ENCODE measurements at places on chromosomes 16 and 17. TPM values are rescaled to one million over a fixed set of nuclear protein-coding genes. Genes with fewer than 3 reads are reported as not detected.

GRCh38 chr17:73776351-73777130 lies 132.3 kb upstream of the SDK2 start:
- no peak overlapping the region for H3K27ac ChIP-seq
- DNase-seq, result no peak
- H3K27me3 ChIP-seq, result peaks cover 2% of the 10 kb centered on the region

DNA sequence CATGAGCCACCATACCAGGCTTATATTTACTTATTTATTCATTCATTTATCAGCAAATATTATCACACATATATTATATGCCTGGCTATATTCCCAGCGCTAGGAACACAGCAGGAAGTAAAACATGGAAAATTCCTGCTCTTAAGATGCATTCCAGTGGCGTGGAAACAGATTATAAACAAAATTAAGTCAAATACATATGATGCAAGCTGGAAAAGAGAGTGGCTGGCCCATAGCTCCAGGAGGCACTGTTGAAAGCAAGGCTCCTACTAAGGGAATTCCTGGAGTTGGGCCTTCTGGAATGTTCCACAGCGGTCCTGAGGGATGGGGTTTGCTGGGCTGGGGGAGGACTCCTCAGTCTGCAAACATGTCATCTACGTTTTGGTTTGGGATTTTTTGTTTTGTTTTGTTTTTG lies 18.4 kb downstream of the ADCY9 start:
- H3K4me3 ChIP-seq, result no peak overlapping the region
- no peaks in the 10 kb centered on the region for H3K36me3 ChIP-seq
- H3K27me3 ChIP-seq, result no peaks in the 10 kb centered on the region
- no peak for DNase-seq

GRCh38 chr17:58991718-58992331 lies 114.9 kb downstream of the TRIM37 start:
- no peaks in the 10 kb centered on the region for H3K4me1 ChIP-seq
- H3K27ac ChIP-seq, result no peak overlapping the region
- H3K36me3 ChIP-seq, result peaks cover 13% of the 10 kb centered on the region

DNA sequence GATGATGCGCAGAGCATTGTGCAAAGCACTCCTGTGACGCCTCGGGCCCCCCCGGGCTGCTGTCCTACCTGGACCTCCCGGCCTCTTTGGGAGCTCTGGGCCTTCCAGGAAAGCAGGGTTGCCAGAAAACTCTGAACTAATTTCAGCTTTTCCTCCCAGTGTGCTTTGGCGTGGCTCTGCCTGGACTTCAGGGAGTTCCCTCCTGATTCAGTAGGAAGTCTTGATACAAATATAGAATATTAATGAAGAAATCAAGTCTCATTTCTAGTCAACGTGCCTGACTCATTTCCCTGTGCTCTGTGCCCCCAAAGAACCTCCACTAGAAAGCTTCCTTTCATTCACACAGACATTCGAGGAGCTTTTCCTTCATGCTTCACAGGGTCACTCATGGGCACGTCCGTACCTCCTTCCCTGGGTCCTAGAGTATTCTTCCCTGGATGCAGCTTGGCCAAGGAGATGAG lies 84.0 kb upstream of the NOL11 start:
- H3K27me3 ChIP-seq, result no peaks in the 10 kb centered on the region
- no peak overlapping the region for H3K27ac ChIP-seq
- H3K4me3 ChIP-seq, result no peak overlapping the region
- peaks cover 5% of the 10 kb centered on the region for H3K4me1 ChIP-seq

DNA sequence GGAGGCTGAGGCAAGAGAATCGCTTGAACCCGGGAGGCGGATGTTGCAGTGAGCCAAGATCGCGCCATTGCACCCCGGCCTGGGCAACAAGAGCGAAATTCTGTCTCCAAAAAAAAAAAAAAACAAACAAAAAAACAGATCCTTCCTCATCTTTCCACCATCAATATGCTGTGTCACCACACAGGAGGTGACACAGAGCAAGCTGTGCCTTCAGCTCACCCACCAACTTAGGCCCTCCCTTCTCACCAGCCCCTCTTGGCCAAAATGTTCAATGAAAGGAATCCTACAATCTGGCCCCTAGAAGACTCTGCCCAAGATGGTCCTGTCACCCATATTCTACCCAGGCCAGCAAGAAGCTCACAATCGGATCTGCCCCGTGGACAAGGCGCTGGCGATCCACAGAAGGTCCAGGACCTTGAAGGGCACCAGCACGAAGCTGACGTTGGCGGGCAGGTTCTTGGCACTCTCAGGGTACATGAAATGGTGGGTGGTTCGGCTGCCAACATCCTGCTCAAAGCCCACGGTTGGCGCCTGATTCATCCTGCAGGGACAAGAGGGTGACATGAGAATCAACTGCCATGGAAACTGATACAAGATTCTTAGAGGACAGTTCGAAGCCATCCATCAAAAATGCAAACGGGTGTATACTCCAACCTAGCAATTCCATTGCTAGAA lies 41.4 kb downstream of the DDX19A start:
- H3K4me3 ChIP-seq, result no peak overlapping the region
- no peaks in the 10 kb centered on the region for H3K27me3 ChIP-seq

- H3K36me3 ChIP-seq, result peaks cover 2% of the 10 kb centered on the region
- DNase-seq, result peak; percentile 93
- no peak overlapping the region for H3K27ac ChIP-seq
- H3K27me3 ChIP-seq, result no peaks in the 10 kb centered on the region
Measured at GRCh38 chr17:13594762-13595598, 6.7 kb downstream of the HS3ST3A1 start.

DNA sequence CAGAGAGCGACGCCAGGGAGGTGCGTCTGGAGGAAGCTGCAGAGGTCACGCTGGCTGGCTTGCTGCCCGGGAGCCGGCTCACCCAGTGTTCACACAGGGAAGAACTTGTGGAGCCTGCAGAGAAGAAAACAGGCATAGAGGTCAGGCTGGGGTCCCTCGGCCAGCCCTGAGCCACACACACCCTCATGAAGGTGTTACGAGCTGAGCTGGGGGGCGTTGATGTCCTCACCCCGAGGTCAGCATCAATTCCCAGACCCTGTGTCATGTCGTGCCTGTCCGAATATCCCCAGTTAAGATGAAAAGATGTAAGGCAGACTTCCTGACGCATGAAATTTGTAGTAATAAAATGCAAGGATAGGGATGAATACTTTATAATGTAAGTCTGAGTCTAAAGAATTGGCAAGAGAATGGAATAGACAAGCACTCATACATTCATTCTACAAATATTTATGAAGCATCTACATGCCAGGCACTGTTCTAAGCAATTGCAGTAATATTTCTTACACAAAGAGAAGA lies 77.1 kb downstream of the USP31 start:
- H3K27ac ChIP-seq, result no peak overlapping the region
- H3K4me1 ChIP-seq, result no peaks in the 10 kb centered on the region
- no peaks in the 10 kb centered on the region for H3K27me3 ChIP-seq
- H3K4me3 ChIP-seq, result no peak overlapping the region
- DNase-seq, result no peak

- no peaks in the 10 kb centered on the region for H3K27me3 ChIP-seq
- peaks cover 3% of the 10 kb centered on the region for H3K36me3 ChIP-seq
- H3K4me3 ChIP-seq, result no peak overlapping the region
- H3K27ac ChIP-seq, result no peak overlapping the region
- no peaks in the 10 kb centered on the region for H3K4me1 ChIP-seq
Measured at GRCh38 chr17:3027786-3028532, 35.4 kb downstream of the OR1D5 start.

GRCh38 chr17:68835071-68835470 lies 120.1 kb downstream of the ABCA8 start:
- no peak overlapping the region for H3K27ac ChIP-seq
- H3K27me3 ChIP-seq, result no peaks in the 10 kb centered on the region
- no peak overlapping the region for H3K4me3 ChIP-seq
- no peak for DNase-seq

DNA sequence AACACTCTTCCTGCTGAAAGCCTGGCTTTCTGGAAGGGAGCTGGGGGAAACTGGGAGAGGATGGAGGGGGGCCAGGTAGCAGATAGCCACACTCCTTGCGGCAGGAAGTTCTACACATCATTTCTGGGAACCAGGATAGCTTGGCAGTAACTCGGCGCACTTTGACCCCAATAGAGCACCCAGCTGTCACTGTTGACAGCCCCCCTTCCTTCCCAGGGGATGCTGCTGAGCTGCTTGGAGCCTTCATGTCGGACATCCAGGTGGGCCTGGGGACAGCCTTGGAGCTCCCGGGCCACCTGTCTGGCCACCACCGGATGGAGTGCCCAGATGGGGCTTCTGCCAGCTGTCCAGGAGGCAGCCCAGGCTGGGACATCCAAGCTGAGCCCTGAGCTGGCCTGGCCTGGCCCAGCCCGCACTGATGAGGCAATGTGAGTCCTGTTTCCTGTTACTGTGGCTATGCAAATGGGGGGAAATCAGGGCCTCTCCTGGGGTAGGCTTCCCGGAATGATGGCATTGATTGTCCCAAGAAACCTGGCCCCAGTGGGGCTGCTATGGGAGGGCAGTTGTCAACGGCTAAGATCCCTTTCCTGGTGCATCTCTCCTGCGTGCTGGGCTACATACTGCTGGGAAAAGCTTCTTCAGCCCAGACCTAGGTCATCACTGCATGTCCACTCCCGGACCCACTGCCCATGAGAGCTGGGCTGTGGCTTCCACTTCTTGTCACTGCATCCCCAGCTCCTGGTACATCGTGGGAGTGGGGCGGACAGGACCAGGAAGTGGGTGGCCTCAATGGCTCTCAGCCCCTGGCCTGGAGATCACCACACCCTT lies 50.0 kb downstream of the SOCS1 start:
- H3K27ac ChIP-seq, result no peak overlapping the region
- H3K36me3 ChIP-seq, result no peaks in the 10 kb centered on the region
- H3K4me3 ChIP-seq, result no peak overlapping the region
- DNase-seq, result no peak
- H3K4me1 ChIP-seq, result peaks cover 10% of the 10 kb centered on the region

TRIM37 gene
- 38.6 TPM for total RNA-seq

ZNF423 gene
- total RNA-seq, result 55.4 TPM

TBC1D28 gene
- 0.26 TPM for total RNA-seq

KRT39 gene
- not detected for total RNA-seq

All from neural crest cell (in vitro differentiated cells).